Transverse colon (tissue), 4 donors: ENCODE measurements at places on chromosomes 2 and 18. TPM values are rescaled to one million over a fixed set of nuclear protein-coding genes. Genes with fewer than 3 reads are reported as not detected.

The APLF gene
- total RNA-seq, result 5.4 TPM

The RSAD2 gene
- total RNA-seq, result not detected

DNA sequence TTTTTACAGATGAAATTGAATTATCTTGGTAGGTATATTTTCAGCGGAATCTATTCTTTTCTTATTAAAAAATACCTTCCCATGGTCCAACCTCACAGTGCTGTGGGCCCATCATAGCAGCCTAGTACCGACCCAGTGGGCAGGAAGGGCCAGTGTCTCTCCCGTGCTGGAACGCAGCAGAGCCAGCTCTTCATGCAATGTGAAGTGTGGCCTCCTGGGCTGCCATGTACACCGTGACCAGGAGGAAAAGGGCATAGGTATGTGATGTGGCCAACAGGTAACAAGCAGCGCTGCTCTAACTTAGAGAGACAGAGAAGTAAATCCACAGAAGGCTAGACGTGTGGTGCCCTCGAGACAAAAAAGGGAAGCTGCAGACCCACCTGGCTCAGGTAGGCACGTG, 221.1 kb upstream of the SALL3 start:
- no peaks in the 10 kb centered on the region for H3K36me3 ChIP-seq
- no peak for DNase-seq
- H3K4me3 ChIP-seq, result no peak overlapping the region
- no peak overlapping the region for H3K27ac ChIP-seq

GRCh38 chr2:46384457-46384815, 87.2 kb downstream of the EPAS1 start:
- no peaks in the 10 kb centered on the region for H3K36me3 ChIP-seq
- H3K27ac ChIP-seq, result no peak overlapping the region
- no peaks in the 10 kb centered on the region for H3K27me3 ChIP-seq

DNA sequence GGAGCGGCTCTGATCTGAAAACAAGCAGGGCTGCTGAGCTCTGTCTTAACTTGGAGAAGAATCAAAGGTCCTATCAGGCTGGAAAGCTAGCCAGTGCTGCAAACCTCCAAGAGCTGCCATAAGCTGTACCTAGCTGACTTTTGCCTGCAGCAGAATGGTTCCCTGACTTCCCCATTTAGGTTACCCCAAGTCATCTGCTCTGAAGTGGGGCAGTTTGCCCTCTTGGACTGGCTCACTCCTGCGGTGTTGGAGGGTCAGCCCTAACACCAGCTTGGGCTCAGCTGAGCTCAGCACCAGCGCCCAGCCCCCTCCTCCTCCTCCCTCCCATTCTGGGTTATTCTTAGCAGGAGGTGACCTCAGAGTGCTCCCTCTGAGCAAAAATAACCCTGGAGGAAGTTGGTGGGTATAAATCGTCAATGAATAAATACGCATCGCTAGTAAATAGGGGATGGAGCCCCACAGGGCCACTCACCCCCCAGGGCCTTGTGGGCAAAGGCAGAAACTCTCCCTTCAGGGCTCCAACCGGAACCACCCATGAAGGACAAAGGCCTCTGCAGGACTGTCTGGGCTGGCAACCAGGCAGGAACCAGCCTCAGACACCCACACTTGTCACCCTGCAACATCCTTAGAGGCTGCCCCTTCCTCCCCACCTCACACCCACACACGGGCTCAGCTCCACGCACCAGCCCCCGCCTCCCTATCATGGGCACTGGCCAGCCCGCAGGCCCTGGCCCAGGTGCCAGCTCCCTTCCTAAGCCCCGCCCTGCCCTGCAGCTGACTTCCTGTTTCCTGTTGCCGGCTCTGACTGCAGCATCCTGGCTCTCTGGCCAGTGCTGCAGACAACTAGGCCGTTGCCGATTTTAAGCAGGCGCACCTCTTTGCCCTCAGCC, 46.9 kb downstream of the DNMT3A start:
- H3K36me3 ChIP-seq, result no peaks in the 10 kb centered on the region
- no peak overlapping the region for H3K4me3 ChIP-seq

DNA sequence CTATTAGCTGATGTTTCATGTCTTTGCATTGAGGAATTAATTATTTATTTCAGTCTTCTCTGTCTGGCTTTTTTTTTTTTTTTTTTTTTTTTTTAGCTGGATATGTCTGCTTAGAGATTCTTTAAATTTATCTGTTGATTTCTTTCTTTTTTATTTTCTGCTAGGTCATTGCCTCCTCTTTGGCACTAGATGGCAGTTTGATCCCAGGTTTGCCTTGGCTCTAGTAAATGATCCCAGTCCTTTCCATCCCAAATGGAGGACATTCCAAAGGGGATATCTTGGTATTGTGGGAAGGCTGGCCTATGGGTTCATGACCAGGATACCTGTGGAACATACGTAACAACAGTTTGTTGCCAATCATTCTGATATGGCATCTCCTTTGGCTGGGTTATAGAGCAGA, 339.5 kb upstream of the GCFC2 start:
- no peak for DNase-seq
- H3K4me1 ChIP-seq, result no peaks in the 10 kb centered on the region
- H3K36me3 ChIP-seq, result no peaks in the 10 kb centered on the region
- no peaks in the 10 kb centered on the region for H3K27me3 ChIP-seq

DNA sequence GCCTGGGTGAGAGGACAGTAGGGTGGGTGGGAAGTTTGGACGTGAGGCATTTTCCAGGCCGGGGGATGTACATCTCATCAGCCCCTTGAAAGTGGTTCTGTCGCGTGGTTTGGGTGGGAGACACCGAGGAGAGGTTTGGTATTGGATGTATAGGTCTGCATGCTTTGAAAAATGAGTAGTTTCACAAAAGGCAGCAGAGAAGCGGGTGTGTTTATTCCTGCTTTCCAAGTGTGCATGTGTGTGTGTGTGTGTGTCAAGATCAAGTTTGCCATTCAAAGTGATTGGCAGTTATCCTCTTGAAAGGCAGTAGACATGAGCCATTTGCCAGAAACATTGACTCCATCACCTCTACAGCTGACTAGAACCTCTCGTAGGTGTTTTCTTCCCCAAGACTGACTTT, 423.1 kb upstream of the POU3F3 start:
- no peak for DNase-seq
- H3K4me1 ChIP-seq, result no peaks in the 10 kb centered on the region
- no peaks in the 10 kb centered on the region for H3K36me3 ChIP-seq
- H3K27ac ChIP-seq, result no peak overlapping the region
- no peak overlapping the region for H3K4me3 ChIP-seq

DNA sequence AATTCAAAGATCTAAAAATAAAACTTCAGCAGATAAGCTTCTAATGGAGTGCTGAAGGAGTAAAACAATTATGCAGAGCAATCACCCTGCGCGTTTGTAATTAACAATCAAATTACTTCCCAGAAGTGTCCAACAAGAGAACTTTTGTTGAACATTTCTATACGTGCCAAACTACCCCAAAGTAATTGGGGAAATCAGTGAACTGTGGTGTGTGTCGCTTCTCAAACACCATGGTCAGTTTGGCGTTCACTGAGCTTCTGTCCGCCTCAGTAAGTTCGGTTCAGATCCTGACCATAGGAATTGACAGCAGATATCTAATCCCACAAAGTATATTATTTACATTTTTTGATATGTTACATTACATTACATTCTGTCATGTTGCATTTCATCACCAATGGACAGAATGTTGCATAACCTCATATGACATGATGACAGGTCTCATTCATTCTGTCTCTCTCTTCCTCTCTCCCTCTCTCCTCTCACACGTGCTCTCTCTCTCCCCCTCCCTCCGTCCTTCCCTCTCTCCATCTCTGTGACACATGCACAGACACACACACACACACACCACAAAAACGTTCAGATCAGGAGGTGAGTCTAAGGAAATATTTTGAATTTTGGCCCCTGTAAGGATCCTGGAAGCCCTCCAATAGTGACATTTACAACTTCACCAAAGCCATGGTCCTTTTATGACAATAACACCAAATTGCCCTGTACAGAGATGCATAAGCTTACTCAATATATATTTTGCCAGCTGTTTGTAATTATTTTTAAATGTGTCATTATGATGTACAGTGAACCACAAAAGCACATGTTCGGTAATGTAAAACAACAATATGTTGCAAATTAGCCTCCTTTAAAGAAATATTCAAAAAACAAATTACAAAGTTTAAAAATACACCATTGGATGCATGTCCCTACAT, 269.2 kb downstream of the FIGN start:
- H3K36me3 ChIP-seq, result no peaks in the 10 kb centered on the region
- no peak overlapping the region for H3K4me3 ChIP-seq
- no peaks in the 10 kb centered on the region for H3K4me1 ChIP-seq
- no peak overlapping the region for H3K27ac ChIP-seq

- H3K36me3 ChIP-seq, result no peaks in the 10 kb centered on the region
- H3K27me3 ChIP-seq, result no peaks in the 10 kb centered on the region
- H3K4me3 ChIP-seq, result no peak overlapping the region
- no peaks in the 10 kb centered on the region for H3K4me1 ChIP-seq
- DNase-seq, result peak; percentile 90
Observed at GRCh38 chr2:238256594-238257104, 16.8 kb upstream of the HES6 start.
